ENCODE measurements at places on chromosomes 4 and X.

- DNase-seq: peak; percentile 77
Observed at GRCh38 chrX:10014462-10015354, 47.5 kb downstream of the CLDN34 start.

- no peak for DNase-seq
Observed at GRCh38 chr4:169245061-169245460, 25.7 kb downstream of the SH3RF1 start.

DNA sequence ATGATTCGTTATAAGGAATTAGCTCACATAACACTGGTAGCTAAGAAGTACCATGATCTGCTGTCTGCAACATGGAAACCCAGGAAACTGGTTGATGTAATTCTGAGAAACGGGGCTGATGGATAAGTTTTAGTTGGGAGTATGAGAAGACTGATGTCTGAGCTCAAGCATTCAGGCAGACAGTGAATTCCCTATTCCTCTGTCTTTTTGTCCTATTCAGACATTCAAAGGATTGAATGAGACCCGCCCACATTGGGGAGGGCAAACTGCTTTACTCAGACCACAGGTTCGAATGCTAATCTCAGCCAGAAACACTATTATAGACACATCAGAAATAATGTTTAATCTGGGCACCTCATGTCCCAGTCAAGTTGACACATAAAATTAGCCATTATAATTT lies 515.5 kb downstream of the STPG2 start:
- no peak for DNase-seq

DNA sequence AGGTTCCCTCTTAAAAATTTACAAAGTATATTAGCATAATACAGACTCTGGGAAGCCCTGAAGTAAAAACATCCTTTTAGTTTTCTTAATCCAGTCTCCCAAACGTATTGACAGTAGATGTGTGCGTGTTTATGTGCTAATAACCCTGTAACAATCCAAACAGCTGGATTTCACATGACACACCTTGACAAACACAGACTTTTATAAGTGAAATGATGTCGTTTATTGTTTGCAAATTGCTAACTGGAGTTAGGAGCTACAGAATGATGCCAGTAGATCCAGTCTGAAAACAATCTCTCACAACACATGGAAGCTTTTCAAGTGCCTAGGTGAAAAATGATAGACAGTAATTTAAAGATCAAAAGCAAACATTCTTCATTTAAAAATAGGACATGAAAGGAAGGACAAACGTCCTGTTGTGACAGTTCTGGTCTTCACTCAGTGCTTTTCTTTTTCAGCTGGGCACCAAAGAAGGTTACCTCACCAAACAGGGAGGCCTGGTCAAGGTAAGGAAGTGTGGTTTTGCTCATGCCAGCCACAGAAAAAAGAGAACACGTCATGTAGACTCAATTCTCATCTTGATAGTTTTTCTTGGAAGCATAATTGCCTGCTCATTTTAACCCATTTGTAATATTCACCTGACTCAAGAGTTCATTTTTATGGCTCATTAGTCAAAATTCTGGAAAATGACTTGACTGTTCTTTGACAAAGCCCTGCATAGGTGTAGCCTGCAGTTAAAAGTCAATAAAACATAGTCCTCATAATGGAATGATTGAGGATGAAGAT lies 32.9 kb downstream of the LAMTOR3 start:
- DNase-seq: no peak

DNA sequence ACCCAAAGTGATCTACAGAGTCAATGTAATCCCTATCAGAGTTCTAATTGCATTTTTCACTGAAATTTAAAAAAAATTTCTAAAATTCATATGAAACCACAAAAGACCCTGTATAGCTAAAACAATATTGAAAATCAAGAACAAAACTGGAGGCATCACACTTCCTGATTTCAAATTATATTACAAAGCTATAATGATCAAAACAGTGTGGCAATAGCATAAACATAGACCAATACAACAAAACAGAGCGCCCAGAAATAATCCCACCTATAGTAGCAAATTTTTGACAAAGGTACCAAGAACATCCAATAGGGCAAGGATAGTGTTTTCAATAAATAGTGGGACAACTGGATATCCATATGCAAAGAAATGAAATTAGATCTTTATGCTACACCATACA lies 59.4 kb upstream of the PRKG2 start:
- no peak for DNase-seq
